A172 (cell line): ENCODE measurements at places on chromosomes 16 and 17. TPM values are rescaled to one million over a fixed set of nuclear protein-coding genes. Genes with fewer than 3 reads are reported as not detected.

The HOXB3 gene
- 20.1 and 24.1 TPM in 2 replicates for total RNA-seq

The TRPV2 gene
- total RNA-seq: 0.38 TPM in 1 of 2 replicates, not detected in the other

The SERPINF2 gene
- total RNA-seq: 0.64 and 1.9 TPM in 2 replicates

The TNFRSF17 gene
- not detected in 2 replicates for total RNA-seq

The TBC1D3K gene
- 0.10 TPM in 1 of 2 replicates, not detected in the other for total RNA-seq

The NME3 gene
- 1.3 and 4.6 TPM in 2 replicates for total RNA-seq

The PHKB gene
- 59.6 and 62.2 TPM in 2 replicates for total RNA-seq

The MMP28 gene
- 0.57 and 1.6 TPM in 2 replicates for total RNA-seq

The LPCAT2 gene
- total RNA-seq: 18.6 and 20.2 TPM in 2 replicates

The TBC1D3E gene
- not detected in 2 replicates for total RNA-seq

The CIITA gene
- total RNA-seq: 0.07 TPM in 1 of 2 replicates, not detected in the other

The TMC5 gene
- not detected in 2 replicates for total RNA-seq
